ENCODE measurements at places on chromosomes 16 and 17. TPM values are rescaled to one million over a fixed set of nuclear protein-coding genes. Genes with fewer than 3 reads are reported as not detected.
A peak's percentile ranks its signal among the peaks of the same experiment; 100 is the strongest.

Gene CA7
- not detected for total RNA-seq

Gene TP53TG3C
- not detected for total RNA-seq

Gene ACSM2A
- total RNA-seq = not detected

Gene MYH11
- total RNA-seq = not detected

Gene DLX4
- total RNA-seq = 7.4 TPM

DNA sequence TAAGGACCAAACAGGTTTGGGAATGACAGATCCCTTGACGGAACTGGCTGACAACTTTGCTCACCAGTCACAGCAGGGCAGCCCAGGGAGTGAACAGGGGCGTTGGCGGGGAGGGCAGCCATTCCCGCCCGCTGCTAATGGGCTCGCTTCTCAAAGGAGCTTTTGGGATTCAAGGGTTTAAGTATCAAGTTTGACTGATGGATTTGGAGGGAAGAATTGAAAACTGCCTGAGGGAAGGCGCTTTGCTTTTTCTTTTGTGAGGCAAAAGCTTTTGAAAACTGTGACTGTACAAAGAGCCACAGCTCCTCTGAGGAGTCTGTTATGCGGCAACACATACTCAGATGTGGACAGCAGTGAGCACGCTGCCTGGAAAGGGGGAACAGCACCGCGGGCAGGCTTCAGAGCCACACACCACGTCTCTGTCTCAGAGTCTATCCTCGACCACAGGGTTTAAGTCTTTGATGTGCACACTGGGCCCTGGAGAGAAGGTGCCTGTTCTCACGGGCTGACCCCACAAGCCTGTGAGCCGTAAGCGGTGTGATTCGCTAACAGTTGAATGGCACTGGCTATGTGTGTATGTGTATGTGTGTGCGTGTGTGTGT is 79.9 kb upstream of the HSBP1 start:
- DNase-seq = no peak

GRCh38 chr17:3740611-3741073 is 16.9 kb downstream of the HASPIN start:
- DNase-seq = no peak

DNA sequence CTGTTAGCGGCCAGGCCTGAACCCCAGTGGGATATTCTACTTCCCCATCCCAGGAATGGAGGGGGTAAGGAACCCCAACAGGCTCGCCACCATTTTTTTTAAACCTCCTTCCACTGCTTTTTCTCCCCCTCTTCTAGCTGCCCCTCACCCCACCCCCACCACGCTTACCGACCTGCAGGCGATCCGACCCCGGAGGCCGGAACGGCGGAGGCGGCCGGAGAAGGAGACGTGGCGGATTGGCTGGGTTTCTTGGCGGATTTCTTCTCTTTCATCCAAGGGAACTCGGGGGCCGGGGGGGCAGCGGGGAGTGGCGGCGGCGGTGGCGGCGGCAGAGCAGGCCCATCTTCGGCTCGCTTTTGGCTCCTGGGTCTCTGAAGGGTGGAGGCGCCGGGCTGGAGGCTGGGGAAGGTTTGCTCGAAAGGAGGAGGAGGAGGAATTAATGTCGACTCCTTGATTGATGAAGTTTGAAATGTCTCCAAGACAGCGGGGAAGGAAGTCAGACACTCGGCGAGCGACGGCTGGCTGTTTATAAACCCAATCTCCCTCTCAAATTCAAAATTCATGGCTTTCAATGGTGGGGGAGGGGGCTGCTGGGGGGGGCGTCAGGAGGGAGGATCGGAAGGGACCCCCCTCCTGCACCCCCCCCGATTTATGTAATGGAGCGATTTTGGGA is 424 bp downstream of the HOXB2 start:
- DNase-seq = peak; percentile 81

DNA sequence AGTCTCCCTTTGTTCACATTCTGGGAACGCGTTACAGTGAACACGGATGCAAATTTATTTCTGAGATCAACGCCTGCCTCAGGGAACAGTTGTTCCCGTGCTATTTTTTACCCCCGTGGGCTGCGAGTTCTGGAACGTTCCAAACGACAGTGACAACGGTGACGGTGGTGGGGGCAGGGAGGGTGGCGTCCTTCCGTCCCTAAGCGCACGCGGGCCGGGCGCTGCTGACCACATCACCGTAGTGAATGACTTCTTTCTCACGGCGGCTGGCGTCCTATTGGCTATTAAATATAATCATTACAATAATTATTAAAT is 45.1 kb upstream of the SSTR5 start:
- no peak for DNase-seq

DNA sequence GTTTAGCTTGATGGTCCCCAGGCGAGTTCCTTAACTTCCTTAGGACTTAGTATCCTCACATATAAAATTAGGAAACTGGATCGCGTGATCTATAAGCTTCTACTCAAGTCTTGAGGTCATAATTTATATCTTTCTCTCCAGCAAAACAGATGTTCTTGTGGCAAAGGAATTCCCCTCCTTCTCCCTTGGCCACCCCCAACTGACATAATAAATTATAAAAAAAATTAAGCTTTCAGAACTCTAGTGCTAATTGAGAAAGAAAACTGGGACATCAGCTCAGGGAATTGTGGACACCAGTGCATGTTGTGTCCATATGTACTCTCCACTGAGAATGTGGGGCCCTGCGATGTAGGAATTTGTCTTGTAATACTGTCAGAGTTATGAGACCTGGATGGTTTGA is 13.5 kb downstream of the GNAO1 start:
- no peak for DNase-seq

GRCh38 chr16:24989494-24989893 is 25.7 kb downstream of the ARHGAP17 start:
- DNase-seq = no peak

DNA sequence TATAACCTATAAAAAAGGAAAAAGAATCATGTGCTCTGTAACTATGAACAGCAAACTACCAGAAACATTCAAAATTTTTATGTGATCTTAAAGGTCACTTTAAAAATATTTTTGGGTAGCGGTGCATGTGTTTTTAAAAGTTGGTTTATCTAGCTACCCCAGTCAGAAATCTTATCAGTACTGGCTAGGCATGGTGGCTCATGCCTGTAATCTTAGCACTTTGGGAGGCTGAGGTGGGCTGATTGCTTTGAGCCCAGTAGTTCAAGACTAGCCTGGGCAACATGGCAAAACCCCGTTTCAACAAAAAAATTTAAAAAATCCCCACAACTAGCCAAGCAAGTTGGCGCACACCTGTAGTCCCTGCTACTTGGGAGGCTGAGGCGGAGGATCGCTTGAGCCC is 3.7 kb downstream of the CAPNS2 start:
- no peak for DNase-seq

DNA sequence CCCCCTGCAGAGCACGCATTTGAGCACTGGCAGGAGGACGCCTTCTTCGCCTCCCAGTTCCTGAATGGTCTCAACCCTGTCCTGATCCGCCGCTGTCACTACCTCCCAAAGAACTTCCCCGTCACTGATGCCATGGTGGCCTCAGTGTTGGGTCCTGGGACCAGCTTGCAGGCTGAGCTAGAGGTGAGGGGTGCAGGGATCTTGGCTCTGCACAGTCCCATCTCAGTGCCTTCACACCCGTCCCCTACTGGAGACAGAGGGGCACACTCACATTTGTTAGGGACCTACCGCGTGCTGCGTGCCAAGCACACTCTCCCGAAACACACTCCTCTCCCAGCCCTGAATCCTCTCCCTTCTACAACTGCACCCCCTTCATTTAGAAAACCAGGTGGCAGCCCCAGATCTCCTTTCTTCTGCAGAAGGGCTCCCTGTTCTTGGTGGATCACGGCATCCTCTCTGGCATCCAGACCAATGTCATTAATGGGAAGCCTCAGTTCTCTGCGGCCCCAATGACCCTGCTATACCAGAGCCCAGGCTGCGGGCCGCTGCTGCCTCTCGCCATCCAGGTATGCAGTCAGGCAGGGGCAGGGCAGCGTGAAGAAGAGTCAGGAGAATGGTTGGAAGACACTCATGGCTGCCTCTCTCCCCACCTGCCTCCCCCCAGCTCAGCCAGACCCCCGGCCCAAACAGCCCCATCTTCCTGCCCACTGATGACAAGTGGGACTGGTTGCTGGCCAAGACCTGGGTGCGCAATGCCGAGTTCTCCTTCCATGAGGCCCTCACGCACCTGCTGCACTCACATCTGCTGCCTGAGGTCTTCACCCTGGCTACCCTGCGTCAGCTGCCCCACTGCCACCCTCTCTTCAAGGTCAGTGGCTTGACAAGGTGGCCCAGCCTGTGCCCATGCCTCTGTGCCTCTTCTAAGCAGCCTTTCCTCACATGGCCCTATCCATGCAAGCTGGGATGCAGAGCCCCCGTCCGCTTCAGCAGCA is 6.3 kb downstream of the ALOX15B start:
- DNase-seq = no peak

- peak; percentile 69 for DNase-seq
These were observed 16.8 kb upstream of the SUZ12 start for GRCh38 chr17:31919802-31920525.

DNA sequence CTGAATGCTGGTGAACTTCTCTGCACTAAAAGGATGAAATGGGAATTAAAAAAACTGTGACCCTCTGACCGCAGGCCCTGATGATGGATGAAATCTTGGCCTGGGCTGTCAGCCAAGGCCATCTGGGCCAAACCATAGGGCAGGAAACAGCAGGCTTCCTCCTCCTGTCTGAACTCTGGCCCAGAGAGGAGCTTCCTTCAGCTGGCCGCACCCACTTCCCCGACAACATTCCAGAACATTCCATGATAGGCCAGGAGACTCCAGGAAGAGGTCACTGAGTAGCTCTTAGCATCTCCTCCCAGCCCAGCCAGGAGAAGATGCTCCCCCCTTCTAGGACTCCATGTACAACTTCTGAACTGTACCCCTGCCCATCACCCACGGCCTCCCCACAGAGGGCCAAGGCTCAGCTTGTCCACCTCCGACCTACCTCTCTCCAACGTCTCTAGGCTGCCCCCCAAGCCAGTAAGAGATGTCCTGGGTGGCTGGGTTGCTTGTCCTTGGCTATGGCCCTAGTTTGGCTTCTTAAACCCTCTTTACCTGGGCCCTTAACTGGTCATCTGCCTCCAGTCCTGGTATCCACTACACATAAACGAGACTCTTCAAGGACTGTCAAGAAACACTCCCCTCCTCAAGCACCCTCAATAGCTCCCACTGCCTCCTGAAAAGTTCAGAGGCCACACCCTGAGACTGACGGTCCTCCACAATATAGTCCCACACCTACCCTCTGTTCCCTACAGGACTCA is 1.7 kb downstream of the RPH3AL start:
- DNase-seq = peak; percentile 51

DNA sequence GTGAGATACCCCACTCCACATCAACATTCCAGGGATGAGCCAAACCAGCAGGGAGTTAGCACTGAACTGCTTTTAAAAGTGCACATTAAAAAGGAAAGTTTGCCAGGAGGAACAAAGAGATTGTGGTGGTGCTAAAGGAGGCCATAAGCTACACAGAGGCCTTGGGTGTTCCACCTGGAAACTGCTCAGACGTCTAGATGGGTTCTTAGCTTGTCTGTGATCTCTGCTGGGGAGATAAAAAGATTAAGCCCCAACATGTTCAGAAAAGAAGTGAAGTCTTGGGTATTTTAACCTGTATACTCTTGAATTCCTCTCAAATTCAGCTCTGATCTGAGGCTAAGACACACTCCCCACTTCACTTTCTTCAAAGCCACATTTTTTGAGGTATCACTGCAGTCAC is 10.4 kb downstream of the HAS3 start:
- no peak for DNase-seq

DNA sequence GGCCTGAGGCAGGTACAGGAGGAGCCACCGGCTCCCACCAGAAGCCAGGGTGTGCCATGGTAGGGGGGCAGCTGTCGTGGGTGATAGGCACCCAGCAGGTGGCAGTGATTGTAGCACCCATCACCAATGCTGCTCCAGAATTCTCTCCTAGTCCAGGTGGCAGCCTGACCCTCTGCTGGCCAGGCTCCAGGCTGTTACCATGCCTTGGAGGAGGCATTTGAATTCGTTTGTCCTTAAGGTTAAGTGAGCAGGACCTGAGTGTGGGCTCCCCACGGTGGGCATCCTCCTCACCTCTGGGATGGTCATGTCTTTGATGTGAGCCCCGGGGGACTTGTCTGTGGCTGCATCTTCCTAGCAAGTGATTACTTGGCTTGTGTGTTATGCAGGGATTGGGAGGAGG is 59.4 kb downstream of the RGS9 start:
- DNase-seq = no peak

GRCh38 chr17:65022137-65022536 is 34.4 kb downstream of the GNA13 start:
- no peak for DNase-seq

DNA sequence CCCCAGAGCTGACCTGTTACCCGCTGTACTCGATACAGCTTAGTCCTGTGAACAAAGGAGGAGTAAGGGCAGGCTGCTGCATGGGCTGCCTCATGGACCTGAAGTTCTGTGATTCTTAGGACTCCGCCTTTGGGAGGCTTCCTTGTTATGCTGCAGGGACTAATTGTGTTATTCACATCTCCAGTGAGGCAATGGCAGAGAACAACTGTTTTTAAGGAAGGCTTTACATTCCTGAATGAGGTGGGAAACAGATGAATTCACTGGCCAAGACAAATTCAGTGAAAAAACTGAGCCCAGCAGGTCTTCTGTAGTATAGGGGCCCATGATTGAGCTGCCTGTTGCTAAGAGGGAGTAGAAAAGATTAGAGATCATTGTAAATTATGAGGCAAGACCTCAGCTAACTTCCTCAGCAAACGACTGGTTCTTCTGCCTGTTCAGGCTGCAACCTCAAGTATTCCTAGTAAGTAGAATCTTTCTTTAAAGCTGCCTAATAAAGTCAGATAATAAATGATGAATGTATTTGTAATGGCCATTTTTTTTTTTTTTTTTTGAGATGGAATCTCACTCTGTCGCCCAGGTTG is 26.3 kb downstream of the ADORA2B start:
- DNase-seq = no peak

- no peak for DNase-seq
These were observed 375.6 kb downstream of the SOX9 start for GRCh38 chr17:72496461-72496860.

DNA sequence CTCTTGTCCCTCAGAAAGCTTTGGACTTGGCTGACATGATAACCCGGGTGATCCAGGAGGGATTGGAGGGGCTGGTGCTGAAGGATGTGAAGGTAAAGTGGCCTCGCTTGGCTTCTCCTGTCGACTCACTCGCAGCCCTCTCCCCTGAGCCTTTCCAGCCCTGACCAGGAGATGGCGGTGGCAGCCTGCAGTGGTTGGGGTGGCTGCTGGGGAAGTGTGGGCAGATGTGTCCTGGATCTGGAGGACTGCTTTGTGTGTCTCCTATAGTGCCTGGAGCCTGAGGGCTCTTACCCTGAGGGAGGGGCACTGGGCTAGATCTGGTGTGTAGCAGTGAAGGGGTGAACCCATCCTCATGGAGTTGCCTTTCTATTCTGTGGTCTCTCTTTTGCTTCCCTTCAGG is 17.9 kb downstream of the LIG3 start:
- peak; percentile 58 for DNase-seq
